ENCODE measurements at places on chromosomes 7 and 10.

DNA sequence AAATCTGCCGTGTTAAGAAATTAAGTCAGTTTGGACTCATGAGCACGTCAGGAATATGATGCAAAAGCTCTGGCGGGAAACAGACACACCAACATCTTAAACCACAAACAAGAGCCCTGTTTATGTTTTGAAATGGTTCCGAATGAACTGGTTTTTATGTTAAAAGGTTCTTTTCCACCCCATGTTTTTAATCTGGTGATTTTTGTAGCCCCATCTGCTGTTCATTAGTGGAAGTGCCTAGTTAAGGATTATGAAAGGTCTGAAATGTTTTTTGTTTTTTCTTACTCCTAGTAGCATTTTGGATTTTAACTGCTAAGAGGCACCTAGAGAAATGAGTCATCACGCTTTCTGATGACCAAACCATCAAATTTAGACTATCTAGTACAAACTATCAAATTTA, 404.1 kb upstream of the MKI67 start:
- DNase-seq = no peak

GRCh38 chr10:100654782-100655325, 90.5 kb upstream of the PAX2 start:
- no peak for DNase-seq

- DNase-seq = no peak
Observed at GRCh38 chr10:101829561-101830315, 11.5 kb upstream of the OGA start.

DNA sequence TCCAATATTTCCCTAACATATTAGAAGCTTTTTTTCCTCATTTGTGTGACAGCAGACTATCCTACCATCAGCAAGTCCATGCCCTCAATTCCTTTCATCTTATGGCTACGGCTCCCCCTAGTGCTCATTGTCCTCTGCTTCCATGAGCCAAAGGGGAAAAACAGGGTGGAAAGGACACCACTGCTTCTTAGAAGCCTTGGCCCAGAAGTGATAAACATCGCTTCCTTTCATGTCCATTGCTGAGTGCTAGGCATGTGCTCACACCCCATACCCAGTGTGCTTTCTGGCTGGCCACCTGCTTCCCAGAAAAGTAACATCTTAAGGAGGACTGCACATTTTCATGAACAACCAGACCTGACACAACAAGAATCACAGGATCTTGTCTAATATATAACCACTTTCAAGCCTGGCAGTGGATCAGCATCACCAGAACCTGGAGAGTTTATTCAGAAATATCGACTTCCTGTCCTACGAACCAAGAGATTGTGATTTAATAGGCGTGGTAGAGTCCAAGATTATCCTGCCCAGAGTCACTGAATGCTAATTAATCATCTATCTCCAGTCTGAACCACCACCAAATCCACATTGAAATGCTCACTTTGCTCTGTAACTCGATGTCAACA, 650.5 kb upstream of the SORCS1 start:
- DNase-seq = peak; percentile 28

DNA sequence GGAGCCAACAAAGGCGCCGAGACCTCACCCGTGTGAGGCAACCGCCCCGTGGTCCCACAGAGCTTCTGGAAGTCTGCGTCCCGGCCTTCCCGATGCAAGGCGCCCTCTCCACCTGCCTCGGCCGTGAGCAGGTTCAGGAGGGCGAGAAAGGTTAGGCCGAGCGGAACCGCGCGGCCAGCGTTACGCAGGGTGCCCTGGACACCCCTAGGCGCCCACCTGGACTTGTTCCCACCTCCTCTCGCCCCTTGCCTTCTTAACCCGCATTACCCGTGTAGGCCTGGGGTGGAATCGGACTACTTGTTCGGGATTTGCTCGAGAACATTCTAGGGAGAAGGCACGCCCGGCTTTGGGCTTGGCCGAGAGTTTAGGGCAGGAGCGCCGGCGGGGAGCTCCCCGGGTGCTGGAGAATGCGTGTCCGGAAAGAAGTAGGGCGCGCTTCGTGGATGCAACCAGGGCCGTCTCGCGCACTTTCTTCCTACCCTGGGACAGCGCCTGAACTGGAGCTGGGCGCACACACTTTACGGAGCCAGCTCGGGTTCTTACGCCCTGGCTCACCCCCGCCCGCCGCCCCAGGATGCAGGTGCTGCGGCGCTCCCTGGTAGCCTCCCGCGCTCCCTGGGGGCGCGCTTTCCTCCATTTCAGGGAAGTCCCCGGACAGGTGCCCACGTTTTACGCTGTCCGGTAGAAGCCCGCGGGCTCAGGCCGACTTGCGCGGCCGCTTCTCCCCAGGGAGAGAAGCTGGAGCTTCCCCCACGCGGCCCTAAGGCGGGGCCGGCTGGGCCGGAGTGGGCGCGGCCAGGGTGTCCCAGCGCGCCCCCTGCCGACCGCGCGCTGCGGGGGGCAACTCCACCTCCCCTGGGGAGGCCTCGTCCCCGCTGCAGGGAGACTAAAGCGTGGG, 74.5 kb downstream of the INSIG1 start:
- no peak for DNase-seq

DNA sequence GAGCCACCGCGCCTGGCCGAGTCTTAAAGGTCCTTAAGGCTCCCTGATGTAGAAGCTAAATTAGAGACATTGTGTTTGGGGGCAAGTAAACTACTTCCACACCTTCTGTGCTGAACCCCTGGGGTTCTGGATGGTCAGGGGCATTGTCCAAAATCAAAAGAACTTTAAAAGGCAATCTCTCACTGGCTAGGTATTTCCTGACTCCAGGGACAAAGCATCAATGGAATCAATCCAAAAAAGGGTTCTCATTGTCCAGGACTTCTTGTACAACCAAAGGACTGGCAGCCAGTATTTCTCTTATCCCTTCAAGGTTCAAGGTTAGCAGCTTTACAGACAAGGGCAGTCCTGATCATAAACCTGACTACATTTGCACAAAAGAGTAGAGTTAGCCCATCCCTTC, 24.0 kb downstream of the SRPK2 start:
- no peak for DNase-seq

DNA sequence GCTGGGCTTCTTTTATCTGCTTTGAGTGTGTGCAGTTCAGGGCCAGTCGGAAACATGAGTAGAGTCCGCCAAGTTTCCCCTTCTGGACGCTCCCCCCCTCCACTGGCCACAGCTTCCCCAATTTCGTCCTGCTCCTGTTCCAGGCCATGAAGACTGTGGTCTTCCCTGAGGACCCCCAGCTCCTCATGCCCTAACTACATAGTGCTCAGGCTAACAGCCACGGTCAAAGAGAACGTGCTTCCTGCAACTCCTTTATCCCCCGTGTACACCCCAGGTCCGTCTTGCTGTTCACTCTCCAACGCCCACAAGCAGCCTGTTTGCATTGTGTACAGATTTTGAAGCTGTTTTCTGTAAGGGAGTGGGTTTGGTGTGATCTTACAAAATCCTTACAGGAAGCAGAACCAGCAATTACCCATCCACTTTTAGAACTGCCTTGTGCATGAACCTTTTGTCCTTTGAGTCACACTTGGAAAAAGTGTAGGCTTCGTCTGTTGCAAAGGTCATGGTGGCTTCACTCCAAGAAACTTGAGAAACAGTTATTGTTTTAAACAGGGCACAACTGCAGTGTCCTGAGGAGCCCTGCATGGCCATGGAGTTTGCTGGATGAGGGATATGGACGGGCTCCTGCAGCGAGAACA, 77.0 kb upstream of the FAM20C start:
- no peak for DNase-seq

DNA sequence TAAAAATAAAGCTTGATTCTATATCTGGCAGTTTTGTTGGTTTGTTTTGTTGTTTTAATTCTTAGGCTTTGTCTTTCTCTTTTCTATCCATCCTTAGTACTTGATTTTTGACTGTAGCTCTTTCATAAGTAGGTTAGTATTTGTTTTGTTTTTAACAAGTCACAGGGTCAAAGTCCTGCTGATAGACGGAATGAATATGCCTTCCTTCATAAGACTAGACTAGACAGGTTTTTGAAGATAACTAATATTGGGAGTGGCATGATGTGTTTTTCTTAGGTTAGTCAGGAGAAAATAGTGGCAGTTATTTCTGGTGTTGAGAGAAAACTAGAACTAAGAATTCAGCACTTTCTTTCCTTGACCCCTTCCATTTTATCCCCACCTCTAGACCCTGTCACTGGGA, 50.4 kb downstream of the CASD1 start:
- no peak for DNase-seq

Measured in T1000 (cell line).